ENCODE measurements at places on chromosomes 5 and 9.
A peak's percentile ranks its signal among the peaks of the same experiment; 100 is the strongest.

- no peak for DNase-seq
Observed at GRCh38 chr9:95623640-95624039, 106.9 kb upstream of the PTCH1 start.

DNA sequence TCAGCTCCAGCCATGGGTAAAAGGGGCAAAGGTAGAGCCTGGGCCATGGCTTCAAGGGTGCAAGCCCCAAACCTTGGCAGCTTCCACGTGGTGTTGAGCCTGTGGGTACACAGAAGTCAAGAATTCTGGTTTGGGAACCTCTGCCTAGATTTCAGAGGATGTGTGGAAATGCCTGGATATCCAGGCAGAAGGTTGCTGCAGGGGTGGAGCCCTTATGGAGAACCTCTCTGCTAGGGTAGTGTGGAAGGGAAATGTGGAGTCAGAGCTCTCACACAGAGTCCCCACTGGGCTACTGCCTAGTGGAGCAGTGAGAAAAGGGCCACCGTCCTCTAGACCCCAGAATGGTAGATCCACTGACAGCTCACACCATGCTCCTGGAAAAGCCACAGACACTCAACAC lies 117.1 kb downstream of the NREP start:
- no peak for DNase-seq

DNA sequence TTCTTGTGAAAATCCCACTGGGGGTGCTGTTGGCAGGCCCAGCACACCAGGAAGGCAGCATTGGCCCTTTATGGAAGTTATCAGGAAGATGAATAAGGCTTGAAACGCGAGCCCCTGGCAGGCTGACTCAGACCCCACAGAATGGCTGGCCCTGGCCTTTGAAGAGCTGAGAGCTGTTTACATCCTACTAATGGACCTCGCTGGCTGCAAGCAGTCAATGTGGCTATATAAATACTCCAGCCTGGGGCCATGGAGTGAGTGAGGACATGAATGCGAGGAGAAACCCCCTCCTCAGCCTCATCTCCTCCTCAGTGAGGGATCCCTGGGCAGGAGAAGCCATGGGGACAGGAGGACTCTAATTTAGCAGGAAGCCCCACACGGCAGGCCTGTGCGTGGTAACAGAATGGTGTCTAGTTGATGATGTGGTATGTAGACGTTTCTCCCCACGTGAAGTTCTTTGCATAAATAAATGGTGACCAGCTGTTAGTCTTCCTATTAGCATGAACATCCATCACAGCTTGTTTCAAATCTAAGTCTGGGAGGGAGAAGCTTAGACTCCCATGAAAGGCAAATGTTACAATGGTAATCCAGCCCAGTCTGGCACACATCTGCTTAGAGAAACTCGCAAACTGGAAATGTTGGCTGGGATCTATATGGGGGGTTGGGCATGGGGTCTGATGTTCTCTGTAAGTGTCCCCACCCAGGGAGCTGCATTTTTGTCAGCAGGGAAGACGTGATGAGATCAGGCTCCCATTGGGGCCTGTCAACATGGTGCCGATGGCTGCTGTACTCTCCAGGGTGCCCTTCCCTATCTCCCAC lies 175.1 kb upstream of the PITX1 start:
- DNase-seq, result peak; percentile 95

GRCh38 chr9:92486371-92486770 lies 4.1 kb upstream of the ASPN start:
- DNase-seq, result no peak

- DNase-seq, result no peak
Observed at GRCh38 chr5:100694100-100694499, 158.9 kb downstream of the FAM174A start.

DNA sequence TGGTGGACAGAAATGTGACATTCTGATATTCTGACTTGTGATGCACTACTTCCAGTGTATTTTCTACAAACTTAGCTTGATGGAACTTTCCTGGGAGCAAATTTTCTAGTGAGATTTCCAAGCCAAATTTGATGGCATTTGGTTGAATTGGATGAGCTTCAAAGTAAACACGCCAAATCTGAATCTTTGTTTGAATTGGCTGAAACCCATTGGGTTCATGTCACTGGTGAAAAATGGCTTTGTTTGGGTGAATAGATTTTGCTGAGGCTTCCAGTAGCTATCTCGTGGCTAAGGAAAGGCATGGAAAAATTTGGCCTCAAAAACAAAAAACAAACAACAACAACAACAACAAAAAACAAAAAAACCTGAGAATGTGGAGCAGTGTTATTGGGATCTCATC lies 271.1 kb upstream of the RPS23 start:
- no peak for DNase-seq

DNA sequence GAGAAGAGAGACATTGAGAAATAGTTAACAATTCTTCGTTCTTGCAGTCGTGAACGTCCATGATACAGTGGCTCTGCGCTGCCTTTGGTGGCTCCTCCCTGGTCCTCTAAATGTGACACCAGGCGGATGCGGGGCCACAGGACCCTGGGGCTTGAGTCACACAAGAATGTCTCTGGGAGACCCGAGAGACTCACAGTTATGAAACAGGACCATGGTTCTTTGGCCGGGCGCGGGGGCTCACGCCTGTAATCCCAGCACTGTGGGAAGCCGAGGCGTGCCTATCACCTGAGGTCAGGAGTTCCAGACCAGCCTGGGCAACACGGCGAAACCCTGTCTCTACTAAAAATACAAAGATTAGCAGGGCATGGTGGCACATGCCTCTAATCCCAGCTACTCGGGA lies 767 bp upstream of the ZDHHC11 start:
- no peak for DNase-seq

DNA sequence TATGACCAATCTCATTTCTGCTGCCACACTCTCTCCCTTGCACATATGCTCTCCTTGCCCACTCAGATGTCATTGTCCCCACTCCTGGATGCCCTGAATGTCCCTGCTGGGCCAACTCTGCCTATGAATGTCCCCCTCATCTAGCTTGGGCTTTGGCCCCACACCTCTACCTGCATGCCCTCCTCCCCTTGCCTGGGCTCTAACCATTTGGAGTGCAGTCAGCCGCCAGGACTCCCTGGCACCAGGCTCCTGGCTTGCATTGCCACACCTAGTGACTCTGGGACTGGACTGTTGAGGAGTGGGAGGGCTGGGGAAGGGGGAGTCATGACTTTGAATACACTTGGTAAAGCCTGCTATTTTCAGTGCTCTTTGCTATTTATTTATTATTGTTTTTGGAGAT lies 41.6 kb upstream of the POMT1 start:
- no peak for DNase-seq

- no peak for DNase-seq
Observed at GRCh38 chr9:91217388-91217787, 144.3 kb downstream of the AUH start.

- no peak for DNase-seq
Observed at GRCh38 chr5:178376921-178377582, 144.4 kb upstream of the PHYKPL start.

GRCh38 chr5:127754706-127755105 lies 51.5 kb downstream of the CCDC192 start:
- DNase-seq, result no peak

GRCh38 chr5:174275959-174276358 lies 230.5 kb downstream of the NSG2 start:
- DNase-seq, result no peak

DNA sequence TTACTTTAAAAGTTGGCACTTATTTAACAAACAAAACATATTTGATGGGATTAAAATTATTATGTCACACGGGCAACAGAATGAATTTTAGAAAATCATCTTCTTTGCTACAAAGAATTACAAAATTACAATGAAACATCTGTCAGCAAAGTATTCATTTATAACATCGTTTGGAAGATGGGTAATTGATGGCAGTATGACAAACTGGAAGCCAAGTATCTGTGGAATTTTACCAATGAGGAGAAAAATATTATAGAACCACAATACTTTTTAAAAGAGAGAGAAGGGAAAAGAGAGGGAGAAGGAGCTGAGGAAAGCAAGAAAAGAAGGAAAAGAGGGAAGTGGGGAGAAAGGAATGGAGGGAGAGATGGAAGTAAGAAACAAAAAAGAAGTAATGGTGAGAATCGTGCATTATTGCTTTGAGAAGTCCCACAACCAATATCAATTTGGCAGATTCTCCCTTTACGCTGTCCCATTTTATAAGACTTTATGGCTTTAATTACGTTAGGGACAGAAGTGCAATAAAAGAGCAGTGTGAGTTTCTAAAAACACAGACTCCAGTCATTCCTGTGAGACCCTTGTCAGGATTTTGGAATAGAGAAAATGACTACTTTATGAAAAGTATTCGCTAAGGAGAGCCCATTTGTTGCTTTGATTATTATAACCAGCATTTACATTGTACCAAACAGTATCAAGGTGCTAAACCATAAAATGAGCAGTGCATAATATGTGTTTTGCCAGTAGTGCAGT lies 76.7 kb downstream of the LURAP1L start:
- no peak for DNase-seq

GRCh38 chr5:149387982-149388381 lies 8.9 kb upstream of the IL17B start:
- DNase-seq, result peak; percentile 41

DNA sequence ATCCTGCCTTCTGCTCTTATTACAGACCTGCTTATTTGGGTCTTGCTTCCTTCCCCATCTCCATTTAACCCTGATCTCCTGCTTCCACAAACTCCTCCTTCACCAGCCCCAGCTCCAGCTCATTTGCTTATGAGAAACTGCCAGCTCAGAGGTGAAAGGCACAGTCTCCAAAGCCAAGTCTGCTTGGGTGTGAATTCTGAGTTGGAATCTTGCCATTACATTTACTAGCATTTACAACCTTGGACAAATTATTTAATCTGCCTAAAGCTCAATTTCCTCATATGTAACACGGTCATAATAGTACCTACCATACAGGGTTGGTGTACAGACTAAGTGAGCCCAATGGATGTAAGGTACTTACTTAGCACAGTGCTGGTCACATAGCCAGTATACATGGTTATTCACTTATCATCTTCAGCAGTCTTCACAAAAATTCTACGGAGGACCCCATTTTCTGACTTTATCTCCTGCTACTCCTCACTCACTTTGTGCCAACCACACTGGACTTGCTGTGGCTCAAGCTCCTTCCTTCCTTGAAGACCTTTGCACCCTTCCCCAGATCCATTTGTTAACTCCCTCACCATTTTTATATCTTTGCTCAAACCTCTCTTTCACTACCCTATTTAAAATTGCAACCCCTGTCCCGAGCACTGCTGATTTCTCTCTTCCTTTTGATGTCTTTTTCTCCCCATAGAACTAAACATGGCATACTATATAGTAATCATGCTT lies 86.2 kb downstream of the DOCK2 start:
- no peak for DNase-seq

- DNase-seq, result no peak
Observed at GRCh38 chr5:141326088-141326854, 4.0 kb upstream of the PCDHGA1 start.

GRCh38 chr9:115939065-115939765 lies 214.4 kb upstream of the PAPPA start:
- peak; percentile 91 for DNase-seq

- DNase-seq, result no peak
Observed at GRCh38 chr9:119101048-119101447, 268.2 kb downstream of the BRINP1 start.

DNA sequence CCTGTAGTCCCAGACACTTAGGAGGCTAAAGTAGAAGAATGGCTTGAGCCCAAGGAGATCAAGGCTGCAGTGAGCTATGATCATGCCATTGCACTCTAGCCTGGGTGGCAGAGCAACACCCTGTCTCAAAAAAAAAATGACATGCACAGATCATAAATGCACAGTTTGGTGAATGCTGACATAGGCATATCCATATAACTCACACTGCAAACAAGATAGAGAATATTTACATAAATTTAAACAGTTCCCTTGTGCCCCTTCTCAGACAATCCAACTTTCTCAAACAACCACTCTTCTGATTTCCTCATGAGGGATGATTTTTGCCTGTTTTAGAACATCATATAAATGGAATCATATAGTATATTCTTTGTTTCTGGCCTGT lies 88.7 kb upstream of the CAST start:
- DNase-seq, result no peak

DNA sequence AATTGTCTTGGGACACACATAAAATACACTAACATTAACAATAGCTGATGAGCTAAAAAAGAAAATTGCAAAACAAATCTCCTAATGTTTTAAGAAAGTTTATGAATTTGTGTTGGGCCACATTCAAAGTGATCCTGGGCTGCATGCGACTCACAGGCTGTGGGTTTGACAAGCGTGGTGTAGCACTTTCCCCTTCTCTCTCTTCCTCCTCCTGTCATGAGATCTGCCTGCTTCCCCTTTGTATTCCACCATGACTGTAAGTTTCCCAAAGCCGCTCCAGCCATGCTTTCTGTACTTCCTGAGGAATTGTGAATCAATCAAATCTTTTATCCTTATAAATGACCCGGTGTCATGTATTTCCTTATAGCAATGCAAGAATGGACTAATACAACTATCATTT lies 178.0 kb downstream of the TLR4 start:
- DNase-seq, result no peak

DNA sequence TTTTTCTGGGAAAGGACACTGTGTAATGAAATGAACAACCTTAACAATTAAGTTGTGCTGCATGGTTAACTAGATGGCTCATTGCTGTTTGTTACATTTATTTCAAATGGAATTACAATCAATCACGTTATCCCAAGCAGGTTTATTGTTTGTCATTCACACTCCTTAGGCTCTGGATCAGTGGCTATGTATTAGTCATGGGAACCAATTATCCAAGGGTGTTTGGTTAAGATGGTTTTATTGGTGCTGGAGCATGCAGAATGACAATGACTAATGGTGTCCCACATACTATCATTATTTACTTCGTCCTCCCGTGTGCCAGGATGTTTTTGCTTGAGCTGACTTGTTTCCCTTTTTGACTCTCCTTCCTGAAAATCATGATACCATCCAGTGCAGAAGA lies 10.6 kb upstream of the TRPC7 start:
- no peak for DNase-seq

GRCh38 chr9:72292874-72293607 lies 72.0 kb downstream of the ZFAND5 start:
- peak; percentile 78 for DNase-seq

- DNase-seq, result no peak
Observed at GRCh38 chr5:131288328-131288727, 24.5 kb downstream of the CDC42SE2 start.

- DNase-seq, result peak; percentile 73
Observed at GRCh38 chr5:177539411-177539810, 15.0 kb downstream of the FAM193B start.

- peak; percentile 28 for DNase-seq
Observed at GRCh38 chr9:98807070-98807813, at the start of gene GALNT12. TSS of gene GALNT12 (plus strand) at chr9:98807670. CDS start at chr9:98807699, 29 bp downstream.

DNA sequence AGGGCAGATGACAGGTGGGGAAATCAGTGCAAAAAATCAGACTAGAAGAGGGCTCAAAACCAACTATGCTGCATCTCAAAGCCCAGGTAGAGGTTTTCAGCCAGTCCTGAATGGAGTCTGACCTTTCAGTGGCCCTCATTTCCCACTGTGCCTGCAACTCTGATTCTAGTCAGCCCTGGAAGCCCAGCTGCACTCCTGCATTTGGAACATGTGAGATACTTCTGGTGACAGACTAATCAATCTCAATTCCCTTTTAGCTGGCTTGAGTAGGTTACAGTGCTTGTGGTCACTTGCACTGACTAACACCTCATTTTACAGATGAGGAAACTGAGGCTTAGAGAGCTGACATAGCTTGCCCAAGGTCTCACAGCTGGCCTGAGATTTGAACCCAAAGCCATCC lies 7.9 kb upstream of the ACSL6 start:
- DNase-seq, result no peak

- DNase-seq, result no peak
Observed at GRCh38 chr5:127229185-127229889, 61.3 kb upstream of the MEGF10 start.

All from NCI-H226 (cell line).